Kidney glomerular epithelial cell (primary cell): ENCODE measurements at places on chromosomes 11 and 22.
A peak's percentile ranks its signal among the peaks of the same experiment; 100 is the strongest.

GRCh38 chr11:114368918-114369680 lies 31.2 kb downstream of the C11orf71 start:
- DNase-seq, result no peak

- peak; percentile 77 for DNase-seq
These were observed 22.9 kb downstream of the SYTL2 start for GRCh38 chr11:85787809-85788760.

- no peak for DNase-seq
These were observed 58.5 kb upstream of the SESN3 start for GRCh38 chr11:95289378-95290101.

GRCh38 chr11:61477727-61478148 lies 30.8 kb upstream of the LRRC10B start:
- DNase-seq, result no peak
